Uterus (tissue), 4 donors: ENCODE measurements at places on chromosomes 3 and 15. TPM values are rescaled to one million over a fixed set of nuclear protein-coding genes. Genes with fewer than 3 reads are reported as not detected.
A peak's percentile ranks its signal among the peaks of the same experiment; 100 is the strongest.

DNA sequence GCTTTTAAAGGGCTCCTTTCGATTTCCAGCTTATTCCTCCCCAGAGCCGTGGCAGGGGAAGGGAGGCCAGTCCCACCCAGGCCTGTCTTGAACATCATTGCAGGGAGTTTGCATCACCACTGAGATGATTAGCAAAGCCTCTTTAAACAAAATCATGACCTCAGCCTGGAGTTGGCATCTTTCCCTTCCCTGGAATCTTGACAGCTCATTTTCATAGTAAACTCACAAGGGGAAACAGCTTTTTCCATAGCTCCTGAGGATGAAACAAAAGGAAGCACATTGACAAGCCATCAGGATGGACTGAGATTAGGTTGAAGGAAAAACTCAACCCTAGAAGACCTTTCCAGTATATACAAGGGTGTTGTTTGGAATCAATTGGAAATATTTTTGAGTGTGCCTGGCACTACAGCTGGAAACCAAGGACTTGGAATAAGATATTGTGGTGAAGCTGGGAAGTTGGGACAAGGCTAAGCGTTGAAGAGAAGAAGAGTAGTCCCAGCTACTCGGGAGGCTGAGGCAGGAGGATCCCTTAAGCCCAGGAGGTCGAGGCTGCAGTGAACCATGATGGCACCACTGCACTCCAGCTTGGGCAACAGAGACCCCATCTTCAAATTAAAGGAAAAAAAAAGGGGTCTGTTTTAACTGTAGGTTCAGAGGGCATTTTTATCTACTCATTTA is 3.1 kb upstream of the LARP6 start:
- no peaks in the 10 kb centered on the region for H3K36me3 ChIP-seq
- peaks cover 5% of the 10 kb centered on the region for H3K4me1 ChIP-seq
- H3K27me3 ChIP-seq = no peaks in the 10 kb centered on the region
- H3K4me3 ChIP-seq = no peak overlapping the region

GRCh38 chr3:30980993-30981392 is 86.5 kb upstream of the GADL1 start:
- no peaks in the 10 kb centered on the region for H3K4me1 ChIP-seq
- no peak overlapping the region for H3K27ac ChIP-seq

- no peak overlapping the region for H3K27ac ChIP-seq
- no peaks in the 10 kb centered on the region for H3K27me3 ChIP-seq
- H3K36me3 ChIP-seq = no peaks in the 10 kb centered on the region
- H3K4me1 ChIP-seq = no peaks in the 10 kb centered on the region
Observed at GRCh38 chr3:12489368-12489767, 5.1 kb downstream of the TSEN2 start.

- no peaks in the 10 kb centered on the region for H3K4me1 ChIP-seq
- no peaks in the 10 kb centered on the region for H3K36me3 ChIP-seq
- no peak overlapping the region for H3K4me3 ChIP-seq
- DNase-seq = no peak
- no peaks in the 10 kb centered on the region for H3K27me3 ChIP-seq
Observed at GRCh38 chr3:188191460-188191859, 37.5 kb downstream of the LPP start.

DNA sequence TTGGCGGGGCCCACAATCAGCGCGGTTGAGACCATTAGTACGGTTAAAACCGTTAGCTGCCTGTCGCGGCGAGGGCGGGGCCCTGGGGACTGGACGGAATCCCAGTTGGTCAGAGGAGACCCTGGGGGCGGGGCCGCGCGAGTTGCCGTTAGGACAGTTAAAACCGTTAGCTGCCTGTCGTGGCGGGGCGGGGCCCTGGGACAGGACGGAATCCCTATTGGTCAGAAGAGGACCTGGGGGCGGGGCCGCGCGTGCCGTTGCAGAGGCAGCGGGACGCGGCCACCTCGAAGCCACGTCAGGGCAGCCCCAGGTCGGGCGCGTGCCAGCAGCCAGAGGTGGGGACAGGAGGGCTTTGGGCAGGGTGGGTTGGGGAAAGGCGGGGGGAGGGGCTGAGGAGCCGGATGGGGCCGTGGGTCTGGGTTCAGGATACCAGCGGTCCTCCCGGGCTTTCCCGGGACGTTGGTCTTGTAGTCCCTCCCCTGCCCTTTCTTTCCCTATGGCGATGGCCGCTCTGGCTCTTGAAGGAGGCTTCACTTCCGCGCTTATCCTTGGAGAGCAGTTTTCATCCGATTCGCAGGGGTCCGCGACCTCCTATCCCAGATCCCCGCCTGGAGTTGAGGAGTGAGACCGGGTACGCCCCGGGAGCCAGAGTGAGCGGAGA is 28.0 kb downstream of the KLHDC8B start:
- H3K36me3 ChIP-seq = no peaks in the 10 kb centered on the region
- H3K27me3 ChIP-seq = no peaks in the 10 kb centered on the region
- peak; percentile 92 for DNase-seq
- peak overlapping the region; percentile 53 for H3K4me3 ChIP-seq
- peak overlapping the region; percentile 67 for H3K27ac ChIP-seq

DNA sequence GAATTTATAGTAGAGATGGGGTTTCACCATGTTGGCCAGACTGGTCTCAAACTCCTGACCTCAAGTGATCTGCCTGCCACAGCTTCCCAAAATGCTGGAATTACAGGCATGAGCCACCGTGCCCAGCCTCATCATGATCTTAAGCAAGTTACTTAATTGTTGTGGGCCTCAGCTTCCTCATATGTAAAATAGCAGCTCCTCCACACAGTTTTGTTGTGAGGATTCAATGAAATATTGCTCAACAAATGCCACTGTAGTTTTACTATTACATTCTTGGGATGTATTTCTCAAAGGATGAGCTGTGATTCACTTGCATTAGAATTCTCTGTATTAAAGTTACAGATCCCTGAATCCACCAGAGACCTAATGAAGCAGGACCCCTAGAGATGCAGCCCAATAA is 168.8 kb downstream of the ADAMTS9 start:
- H3K36me3 ChIP-seq = no peaks in the 10 kb centered on the region
- H3K4me1 ChIP-seq = no peaks in the 10 kb centered on the region

DNA sequence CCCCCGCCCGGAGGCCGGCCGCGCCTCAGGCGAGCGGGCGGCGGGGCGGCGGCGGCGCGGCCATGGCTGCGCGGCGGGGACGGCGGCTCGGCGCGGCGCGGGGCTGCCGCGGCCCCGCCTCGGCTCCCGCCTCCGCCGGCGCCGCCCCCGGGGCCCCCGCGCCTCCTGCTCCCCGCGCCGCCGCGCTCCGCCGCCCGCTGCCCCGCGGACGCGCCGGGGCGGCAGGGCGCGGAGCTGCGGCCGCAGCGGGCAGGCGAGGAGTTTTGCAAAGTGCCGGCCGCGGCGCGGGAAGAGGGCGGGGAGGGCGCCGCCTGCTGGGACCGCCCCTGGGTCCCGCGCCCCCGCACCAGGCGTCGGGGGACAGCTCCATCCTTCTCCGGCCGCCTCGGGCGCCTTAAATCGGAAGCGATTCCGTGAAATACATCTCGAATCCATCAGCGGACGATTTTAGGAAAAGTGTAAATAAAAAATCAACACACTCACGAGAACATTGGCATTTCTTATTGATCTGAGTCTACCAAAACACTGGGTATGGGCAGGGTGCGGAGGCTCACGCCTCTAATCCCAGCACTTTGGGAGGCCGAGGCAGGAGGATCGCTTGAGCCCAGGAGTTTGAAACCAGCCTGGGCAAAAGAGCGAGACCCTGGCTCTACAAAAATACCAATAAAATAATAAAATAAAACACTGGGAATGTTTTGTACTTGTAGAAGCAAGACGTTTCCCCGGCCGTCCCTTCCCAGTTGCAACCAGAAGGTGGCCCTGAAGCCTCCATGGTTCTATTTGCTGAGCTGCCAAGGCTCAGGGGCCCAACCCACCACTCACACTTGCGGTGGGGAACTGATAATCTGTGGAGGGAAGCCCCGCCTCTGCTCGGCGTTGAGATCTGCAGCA is 136.9 kb downstream of the NUP210 start:
- H3K4me3 ChIP-seq = no peak overlapping the region
- no peaks in the 10 kb centered on the region for H3K36me3 ChIP-seq
- H3K27me3 ChIP-seq = no peaks in the 10 kb centered on the region

- H3K27me3 ChIP-seq = no peaks in the 10 kb centered on the region
- H3K27ac ChIP-seq = no peak overlapping the region
- no peaks in the 10 kb centered on the region for H3K4me1 ChIP-seq
- no peak overlapping the region for H3K4me3 ChIP-seq
- no peak for DNase-seq
Observed at GRCh38 chr3:105187344-105187743, 179.4 kb upstream of the ALCAM start.

DNA sequence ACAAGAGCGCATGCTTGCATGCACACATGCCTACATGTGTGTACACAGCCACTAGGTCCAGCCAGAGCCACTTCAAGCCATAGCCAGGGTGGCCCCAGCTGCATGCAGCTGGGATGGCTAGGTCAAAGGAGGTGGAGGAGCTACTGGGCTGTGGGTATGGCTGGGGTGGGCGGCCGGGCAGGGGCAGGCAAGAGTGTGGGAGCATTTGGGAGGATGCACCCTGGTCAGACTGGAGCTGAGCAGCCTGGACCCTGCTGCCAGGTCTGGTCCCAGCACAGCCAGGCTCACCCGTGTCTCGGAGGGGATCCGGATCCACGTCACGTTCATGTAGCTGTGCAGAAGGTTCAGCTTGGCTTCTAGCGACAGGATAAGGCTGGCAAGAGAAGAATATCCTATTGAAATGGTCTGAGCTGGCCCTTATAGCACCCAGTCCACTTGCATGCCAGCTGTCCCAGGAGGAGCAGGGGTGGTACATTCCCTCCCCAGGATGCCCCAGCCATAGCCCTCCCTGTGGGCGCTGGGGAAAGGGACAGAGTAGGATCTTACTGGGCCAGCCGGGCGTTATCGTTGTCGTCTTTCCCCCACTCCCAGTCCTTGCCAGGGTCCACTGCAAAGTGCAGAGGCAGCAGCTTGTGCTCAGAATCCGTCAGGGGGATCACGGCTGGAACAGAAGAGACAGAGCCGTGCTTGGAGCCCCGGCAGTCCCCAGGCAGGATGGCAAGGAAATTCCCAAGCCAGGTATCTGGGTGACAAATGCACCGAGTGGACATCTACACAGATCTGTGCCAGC is 160.5 kb downstream of the KLF13 start:
- no peaks in the 10 kb centered on the region for H3K36me3 ChIP-seq
- no peaks in the 10 kb centered on the region for H3K27me3 ChIP-seq
- no peaks in the 10 kb centered on the region for H3K4me1 ChIP-seq
- H3K27ac ChIP-seq = no peak overlapping the region

GRCh38 chr3:37249294-37249693 is 74.9 kb upstream of the LRRFIP2 start:
- no peak overlapping the region for H3K27ac ChIP-seq
- DNase-seq = no peak
- no peaks in the 10 kb centered on the region for H3K27me3 ChIP-seq
- no peak overlapping the region for H3K4me3 ChIP-seq
- no peaks in the 10 kb centered on the region for H3K4me1 ChIP-seq

DNA sequence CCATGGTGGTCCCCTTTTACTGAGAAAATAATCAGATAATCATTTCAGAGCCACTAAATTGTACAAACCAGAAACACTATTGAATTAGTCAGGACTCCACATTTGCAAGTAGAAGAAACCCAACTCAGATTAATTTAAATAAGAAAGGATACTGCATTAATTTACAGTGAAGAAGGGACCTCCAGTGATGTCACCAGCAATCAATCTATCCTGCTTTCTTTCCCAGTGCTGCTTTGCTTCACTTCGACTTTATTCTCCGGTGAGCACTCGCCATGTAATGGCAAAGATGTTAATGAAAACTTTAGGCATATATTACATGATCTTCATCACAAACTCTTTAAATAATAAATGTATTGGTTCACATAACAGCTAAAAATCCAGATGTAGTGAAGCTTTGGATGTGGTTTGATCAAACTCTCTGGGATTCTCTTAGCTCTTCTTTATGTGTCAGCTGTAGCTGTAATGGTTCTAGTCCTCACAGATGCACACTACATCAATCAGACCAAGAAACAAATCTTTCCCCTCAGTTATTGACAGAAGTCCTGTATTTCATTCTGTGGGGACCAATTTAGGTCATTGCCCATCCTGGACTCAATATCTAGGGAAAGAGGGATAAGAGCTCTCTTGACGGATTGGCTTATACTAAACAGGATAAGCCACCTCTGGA is 14.2 kb upstream of the ZBTB20 start:
- no peaks in the 10 kb centered on the region for H3K36me3 ChIP-seq
- no peaks in the 10 kb centered on the region for H3K27me3 ChIP-seq
- H3K4me3 ChIP-seq = no peak overlapping the region
- DNase-seq = no peak
- H3K27ac ChIP-seq = no peak overlapping the region

Gene ZNF501
- total RNA-seq = 6.5 TPM

Gene GOLGA8G
- total RNA-seq = not detected

Gene RTP3
- not detected for total RNA-seq

Gene SLC51B
- total RNA-seq = not detected

Gene CHRNA3
- not detected for total RNA-seq

Gene COL6A6
- total RNA-seq = 1.4 TPM

Gene IL20RB
- total RNA-seq = not detected

Gene HRG
- not detected for total RNA-seq

Gene SHISA5
- total RNA-seq = 210 TPM
